G401 (cell line): ENCODE measurements at places on chromosomes 12 and 14. TPM values are rescaled to one million over a fixed set of nuclear protein-coding genes. Genes with fewer than 3 reads are reported as not detected.

SNRPF gene
- 3.9 and 6.8 TPM in 2 replicates for total RNA-seq

DNA sequence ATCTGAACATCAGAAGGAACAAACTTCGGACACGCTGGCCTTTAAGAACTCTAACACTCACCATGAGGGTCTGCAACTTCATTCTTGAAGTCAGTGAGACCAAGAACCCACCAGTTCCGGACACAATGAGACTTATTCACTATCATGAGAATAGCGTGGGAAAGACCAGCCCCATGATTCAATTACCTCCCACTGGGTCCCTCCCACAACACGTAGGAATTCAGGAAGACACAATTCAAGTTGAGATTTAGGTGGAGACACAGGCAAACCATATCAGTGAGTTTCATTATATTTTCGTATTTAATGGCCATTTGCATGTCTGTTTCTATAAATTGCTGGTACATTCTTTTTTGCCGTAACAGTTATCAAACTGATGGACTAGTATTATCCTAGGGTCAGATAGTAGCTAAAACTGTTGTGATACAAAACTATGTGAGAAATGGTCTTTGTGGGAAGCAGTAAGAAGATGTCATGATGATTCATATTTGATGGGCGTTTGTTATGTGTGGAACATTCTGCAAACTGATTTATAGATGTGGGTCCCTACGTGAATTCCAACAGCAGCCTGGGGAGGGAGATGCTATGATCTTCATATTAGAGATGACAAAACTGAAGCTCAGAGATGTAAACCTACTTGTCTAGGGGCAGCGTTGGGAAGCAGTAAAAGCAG, 282.4 kb upstream of the TMEM132C start:
- DNase-seq, result no peak

DNA sequence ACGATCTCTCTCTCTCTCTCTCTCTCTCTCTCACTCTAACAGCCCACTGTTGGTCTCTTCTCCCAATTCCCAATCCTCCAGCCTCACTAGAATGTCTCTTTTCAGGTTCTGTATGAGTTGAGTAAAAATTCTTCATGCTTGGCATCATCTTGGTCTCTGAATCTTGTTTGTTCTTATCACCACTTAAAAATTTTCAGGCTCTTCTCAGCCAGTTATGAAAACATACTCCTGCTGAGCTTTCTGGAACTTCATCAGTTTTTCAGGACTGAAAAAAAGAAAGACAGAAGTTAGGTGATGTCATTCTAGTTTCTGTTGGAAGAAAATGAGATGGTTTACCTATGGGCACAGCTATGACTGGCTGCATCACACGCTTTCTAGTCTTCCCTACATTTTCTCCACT, 11.5 kb upstream of the IL22 start:
- DNase-seq, result no peak

PIANP gene
- 0.44 and 4.4 TPM in 2 replicates for total RNA-seq

GRCh38 chr14:69873877-69874780, 5.1 kb upstream of the SMOC1 start:
- DNase-seq, result no peak

GRCh38 chr12:57193706-57194245, 22.8 kb upstream of the NXPH4 start:
- peak; percentile 43 for DNase-seq
